B cell (primary cell): ENCODE measurements at places on chromosomes 13 and 19. TPM values are rescaled to one million over a fixed set of nuclear protein-coding genes. Genes with fewer than 3 reads are reported as not detected.
A peak's percentile ranks its signal among the peaks of the same experiment; 100 is the strongest.

The ZNF486 gene
- 16.6 and 18.3 TPM in 2 replicates for total RNA-seq

The CKAP2 gene
- total RNA-seq, result 19.8 and 22.1 TPM in 2 replicates

- DNase-seq, result no peak
Measured at GRCh38 chr19:28981518-28981917, 231.4 kb downstream of the UQCRFS1 start.

DNA sequence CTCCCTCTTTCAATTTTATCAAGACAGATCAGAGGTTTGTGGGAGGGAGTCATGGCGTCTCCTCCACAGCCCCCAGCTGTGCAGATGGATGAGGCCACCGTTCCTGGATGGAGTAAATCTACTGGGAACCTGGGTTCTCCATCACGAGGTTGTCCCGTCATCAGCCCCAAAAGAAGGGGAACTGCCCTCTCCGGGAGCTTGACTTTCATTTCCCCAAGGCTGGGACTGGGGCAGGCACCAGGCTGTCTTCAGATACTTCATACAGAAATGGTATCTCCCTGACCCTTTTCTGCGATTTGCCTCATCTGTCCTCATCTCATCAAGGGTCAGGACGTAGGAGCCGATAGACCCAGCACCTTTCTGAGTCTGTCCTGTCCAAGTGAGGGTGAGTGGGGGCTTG lies 9.8 kb downstream of the LILRB2 start:
- no peak for DNase-seq

The RAB8A gene
- 115 and 117 TPM in 2 replicates for total RNA-seq

- DNase-seq, result no peak
Measured at GRCh38 chr13:30091691-30092090, 215.7 kb downstream of the KATNAL1 start.

The HAUS8 gene
- 22.4 and 24.9 TPM in 2 replicates for total RNA-seq

- DNase-seq, result peak; percentile 6
Measured at GRCh38 chr19:10335352-10335985, 2.1 kb upstream of the RAVER1 start.

GRCh38 chr19:39261704-39262103 lies 6.5 kb upstream of the IFNL2 start:
- DNase-seq, result no peak

The TBXA2R gene
- total RNA-seq, result 3.9 and 6.1 TPM in 2 replicates

The PBX4 gene
- 11.7 and 11.8 TPM in 2 replicates for total RNA-seq

GRCh38 chr13:49528161-49528560 lies 32.4 kb downstream of the PHF11 start:
- DNase-seq, result no peak

- no peak for DNase-seq
Measured at GRCh38 chr13:37956536-37956935, 87.0 kb upstream of the TRPC4 start.

The ZNF329 gene
- 12.5 and 17.6 TPM in 2 replicates for total RNA-seq

DNA sequence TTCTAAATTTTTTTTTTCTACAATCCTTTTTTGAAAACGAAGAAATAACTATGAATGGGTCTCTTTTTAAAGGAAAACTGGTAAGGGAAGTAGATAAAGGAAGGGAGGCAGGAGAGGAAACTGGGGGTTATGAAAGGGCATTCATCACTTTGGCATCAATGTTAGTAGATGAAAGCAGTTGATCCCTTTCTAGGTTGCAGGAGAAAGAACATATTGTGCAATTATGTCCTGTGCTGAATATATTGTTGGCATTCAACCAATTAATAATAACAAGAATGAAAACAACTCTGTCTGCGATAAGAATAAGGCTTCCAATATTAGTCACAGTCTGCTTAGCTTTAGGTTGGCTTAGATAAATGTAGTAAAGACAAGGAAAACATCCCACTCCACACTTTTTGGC lies 796.8 kb upstream of the KLHL1 start:
- DNase-seq, result no peak

DNA sequence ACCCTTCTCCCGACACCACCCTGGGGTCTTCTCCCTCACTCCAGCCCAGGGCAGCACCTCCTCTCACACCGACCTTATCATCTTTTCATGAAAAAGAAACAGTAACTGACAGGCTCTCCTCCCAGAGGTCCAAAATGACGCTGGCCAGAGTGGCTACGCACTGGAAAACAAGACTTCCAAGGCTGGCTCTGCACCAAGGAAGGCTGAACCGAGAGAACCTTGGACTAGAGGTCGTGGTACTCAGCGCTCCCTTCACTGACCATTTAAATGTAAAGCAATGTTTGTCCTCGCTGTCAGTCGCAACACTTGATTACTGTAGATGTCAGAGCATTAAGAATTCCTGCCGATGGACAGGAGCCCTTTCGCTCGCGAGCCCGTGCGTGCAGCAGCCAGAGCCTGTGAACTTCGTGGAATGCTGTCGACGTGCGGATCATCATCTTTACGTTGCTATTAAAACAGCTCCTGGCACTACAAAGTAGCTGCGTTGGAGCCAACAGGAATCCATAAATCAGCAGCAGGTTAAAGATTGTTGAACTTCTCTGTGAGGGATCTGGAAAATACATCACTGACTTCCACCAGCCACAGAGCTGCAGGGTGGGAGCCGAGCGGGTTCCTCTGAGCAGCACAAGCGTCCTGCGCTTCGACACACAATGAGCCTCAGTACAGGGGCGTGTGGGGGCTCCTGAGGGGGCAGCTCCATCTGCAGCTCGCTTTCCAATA lies 125.5 kb upstream of the MCF2L start:
- no peak for DNase-seq

DNA sequence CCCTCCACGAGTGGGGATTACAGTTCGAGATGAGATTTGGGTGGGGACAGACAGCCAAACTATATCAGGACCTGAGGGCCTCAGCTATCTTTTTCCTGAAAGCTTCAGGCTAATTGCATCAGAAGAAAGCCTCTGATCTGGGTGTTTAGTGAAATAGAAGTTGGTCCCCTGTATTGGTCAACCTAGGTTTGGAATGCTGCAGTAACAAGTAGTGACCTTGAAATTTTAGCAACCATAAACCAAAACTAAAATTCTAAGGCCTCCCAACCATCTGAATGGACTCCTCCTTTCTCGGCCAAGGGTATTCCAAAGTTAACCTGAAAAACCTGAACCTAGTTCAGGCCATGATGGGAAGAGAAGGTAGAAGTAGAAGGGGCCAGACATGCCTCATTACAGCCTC lies 34.9 kb upstream of the OR10H1 start:
- DNase-seq, result no peak

GRCh38 chr13:21567714-21568113 lies 36.3 kb downstream of the MICU2 start:
- no peak for DNase-seq
